Stimulated activated CD8-positive, alpha-beta memory T cell treated with anti-CD3 and anti-CD28 coated beads, Interleukin-15, amount 100 ng/mL, for 4 hours (primary cell): ENCODE measurements at places on chromosomes 3 and 15.

GRCh38 chr15:67564968-67565345, 22.5 kb downstream of the MAP2K5 start:
- no peak for DNase-seq

DNA sequence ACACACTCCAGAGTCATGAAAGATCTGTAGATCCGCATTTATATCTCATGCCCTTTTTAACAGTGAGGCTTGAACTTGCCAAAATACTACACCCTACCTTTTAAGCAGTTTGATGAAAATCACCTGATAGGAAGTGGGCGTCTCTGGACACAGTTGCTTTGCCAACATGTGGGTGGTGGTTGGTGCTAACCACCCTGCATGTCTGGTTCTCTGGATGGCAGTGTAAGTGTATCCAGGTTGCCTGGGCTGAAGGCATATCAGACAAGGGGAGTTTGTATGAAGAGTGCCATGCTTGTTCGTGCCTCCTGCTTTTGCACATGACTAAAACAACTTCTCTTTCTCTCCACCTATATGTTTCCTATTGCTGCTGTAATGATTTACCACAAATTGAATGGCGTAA, 159.6 kb downstream of the GHSR start:
- DNase-seq: no peak

- no peak for DNase-seq
Measured at GRCh38 chr3:48804930-48805329, 42.7 kb downstream of the PRKAR2A start.

GRCh38 chr15:73264881-73265280, 103.9 kb downstream of the HCN4 start:
- DNase-seq: no peak

DNA sequence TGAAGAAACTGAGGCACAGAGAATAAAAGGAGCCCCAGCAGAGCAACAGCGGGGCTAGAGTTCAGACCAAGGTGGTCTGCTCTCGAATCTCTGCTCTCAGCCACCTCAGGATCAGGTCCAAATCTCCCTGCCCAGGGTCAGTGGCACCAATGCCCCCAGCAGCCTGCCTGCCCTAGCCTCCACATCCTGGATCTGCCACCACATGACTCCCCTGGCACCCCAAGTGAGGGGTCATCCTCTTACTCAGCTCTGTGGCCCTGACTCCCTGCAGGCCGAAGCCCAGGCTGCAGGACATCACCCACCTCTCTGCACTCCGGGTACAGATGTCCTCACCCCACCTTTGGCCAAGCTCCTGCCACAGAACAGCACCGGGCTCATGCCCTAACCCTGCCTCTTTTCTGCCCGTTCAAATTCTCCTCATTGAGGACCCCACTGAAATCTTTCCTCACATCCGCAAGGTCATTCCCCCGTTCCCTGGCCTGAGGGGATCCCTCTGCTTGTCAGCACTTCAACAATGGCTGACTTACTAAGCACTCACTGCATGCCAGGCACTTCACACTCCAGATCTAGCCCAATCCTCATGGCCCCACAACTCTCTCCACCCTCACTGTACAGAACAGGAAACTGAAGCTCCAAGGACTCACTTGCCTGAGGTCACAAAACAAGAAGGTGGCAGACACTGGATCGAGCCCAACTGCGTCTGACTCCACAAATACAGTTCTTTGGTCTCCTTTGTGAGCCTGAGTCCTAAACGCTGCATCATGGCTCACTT, 4.3 kb downstream of the PPIB start:
- no peak for DNase-seq

DNA sequence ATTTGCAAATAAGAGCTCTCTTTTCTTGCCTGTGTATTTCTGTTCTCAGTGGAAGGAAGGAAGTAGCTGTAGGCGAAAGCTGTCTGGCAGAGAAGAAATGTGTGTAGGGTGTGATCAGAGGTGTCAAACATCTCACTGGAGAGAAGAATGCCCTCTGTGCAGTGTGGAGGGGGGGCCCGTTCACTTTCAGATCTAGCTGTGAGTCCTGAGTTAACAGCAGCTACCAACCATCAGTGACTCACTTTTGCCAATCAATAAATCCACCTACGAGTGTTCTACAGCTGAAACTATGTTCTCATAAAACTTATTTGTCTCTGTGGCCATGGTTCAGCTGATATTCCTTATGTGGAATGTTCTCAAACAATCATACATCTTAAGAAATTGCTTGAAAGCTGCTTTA, 103.7 kb downstream of the FRMD4B start:
- peak; percentile 38 for DNase-seq

DNA sequence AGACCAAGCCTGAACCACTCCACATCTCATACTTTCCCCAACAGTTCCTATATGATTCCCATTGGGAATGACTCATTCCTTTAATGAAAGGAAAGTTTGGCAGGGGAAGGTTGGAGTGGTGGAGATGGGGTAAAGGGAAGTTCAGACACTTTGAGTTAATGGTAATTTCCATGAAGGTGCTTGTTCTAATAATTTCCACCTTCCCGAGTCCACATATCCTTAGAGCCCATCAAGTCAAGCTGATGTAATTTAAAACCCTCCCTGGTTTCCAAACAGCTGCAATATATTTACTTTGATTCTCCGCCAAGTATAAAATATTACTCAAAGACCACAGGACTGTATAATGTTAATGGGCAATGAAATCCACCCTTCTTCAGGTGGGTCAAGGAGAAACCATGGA, 95.0 kb upstream of the GALNT15 start:
- DNase-seq: no peak

- no peak for DNase-seq
Measured at GRCh38 chr3:100120012-100120411, 5.7 kb upstream of the FILIP1L start.

- DNase-seq: no peak
Measured at GRCh38 chr3:10116138-10116460, 624 bp downstream of the BRK1 start.

GRCh38 chr3:150327678-150328653, 80.1 kb upstream of the TSC22D2 start:
- DNase-seq: no peak

- no peak for DNase-seq
Measured at GRCh38 chr3:33312361-33312760, 35.1 kb downstream of the FBXL2 start.

DNA sequence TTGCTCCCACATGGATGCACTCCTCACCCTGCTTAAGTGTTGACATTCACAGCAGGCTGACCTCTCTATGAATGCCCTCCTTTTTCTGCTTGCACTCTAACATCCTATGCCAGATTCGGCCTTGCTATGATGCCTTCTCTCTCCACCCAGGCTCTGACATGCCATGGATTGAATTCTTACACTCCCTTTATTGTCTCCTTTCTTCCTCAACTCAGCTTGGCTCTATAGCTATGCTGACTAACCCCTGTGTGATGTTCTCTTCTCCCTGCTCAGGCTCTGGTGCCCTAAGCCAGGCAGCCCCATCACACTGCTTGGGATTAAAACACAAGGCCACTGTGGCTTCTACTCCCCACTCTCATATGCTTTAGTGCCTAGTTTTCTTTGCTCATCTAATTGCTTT, 563.7 kb downstream of the NSUN3 start:
- no peak for DNase-seq

DNA sequence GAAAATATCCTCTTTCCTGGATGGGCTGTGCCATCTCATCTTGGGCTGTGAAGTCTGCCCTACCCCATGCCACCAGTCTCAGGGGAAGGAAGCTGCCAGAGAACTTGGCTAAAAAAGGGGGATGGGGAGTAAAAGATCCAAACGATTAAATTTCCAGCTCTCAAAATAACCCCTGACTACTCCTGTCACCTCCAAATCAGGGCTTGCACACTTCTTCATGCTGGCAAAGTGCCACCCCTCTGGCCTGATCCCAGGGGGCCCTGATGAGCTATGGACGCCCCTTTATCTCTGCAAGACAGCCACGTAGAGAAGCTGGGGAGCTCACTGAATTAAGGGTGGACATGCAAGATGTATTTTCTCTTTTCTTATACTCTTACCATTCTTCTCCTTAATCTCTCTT, 1.2 kb upstream of the MLF1 start:
- no peak for DNase-seq

GRCh38 chr3:40088527-40089170, 220.9 kb upstream of the EIF1B start:
- DNase-seq: no peak

DNA sequence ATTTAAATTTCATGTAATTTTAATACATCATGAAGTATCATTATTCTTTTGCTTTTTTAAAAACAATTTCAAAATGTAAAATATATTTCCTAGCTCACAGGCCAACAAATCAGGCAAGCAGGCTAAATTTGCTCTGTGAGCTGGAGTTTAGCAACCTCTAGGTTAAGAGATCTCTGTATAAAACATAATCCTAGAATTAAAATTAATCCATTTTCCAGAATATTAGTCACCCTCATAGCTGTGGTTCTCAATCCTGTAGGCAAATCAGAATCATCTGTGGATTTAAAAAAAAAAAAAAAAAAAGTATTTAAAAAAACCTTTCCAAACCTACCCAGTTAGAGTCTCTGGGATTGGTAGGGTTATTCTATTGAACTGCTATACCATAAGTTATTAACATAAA, 209.7 kb downstream of the MINAR1 start:
- DNase-seq: no peak

DNA sequence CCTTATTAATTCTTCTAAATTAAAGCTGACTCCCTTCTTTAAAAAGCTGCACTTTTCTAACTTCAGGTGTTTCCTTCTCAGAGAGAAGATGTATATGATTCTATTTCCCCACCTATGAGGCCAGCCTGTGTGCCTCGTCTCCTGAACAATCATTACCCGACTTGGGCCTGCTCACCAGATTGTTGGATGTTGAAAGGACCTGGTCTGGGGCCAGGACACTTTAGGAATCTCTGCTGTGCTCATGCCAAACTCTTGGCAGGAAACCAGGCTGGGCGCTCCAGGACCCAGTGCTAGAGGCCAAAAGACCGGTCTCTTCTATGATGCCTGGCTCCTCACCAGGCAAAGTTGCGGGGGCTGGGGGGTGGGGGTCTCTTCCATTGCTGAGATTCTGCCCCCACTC, 16.9 kb upstream of the LRRC31 start:
- no peak for DNase-seq

DNA sequence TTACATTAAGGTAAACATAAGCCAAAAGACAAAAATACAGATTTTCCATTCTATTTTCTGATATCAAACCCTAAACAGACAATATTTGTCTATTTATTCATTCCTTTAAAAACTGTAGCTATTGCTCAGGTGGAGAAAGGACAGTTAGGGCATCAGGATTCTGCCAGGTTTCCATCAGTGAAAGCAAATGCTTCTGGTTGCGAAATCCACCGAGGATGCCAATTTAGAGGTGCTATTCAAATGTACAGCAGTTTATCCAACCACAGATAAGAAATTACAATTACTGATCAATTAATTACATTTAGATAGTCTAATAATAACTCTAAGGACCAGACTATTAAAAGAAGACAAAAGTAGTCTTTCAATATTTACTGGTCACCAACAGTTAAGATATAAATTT, 3.9 kb downstream of the TOMM70 start:
- DNase-seq: no peak
